ENCODE measurements at places on chromosomes 11 and 22. TPM values are rescaled to one million over a fixed set of nuclear protein-coding genes. Genes with fewer than 3 reads are reported as not detected.

DNA sequence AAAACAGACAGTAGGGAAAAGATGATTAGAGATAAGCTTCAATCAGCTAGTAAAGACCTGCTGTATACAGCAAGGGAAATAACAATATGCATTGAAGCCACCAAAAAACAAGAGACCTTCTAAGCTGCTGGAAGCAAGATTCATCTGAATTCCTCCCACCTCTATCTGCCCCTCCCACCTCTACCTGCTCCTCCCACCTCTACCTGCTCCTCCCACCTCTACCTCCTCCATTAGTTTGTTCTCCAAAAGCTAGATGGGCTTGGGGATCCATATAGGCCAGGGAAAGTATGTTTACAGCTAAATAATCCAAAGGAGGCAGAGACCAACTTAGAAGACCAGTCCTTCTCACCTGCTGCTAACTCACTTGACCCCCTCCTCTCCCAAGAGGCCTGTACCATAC lies 33.2 kb downstream of the PAK1 start:
- DNase-seq = no peak
- H3K4me1 ChIP-seq = no peaks in the 10 kb centered on the region
- no peak overlapping the region for H3K4me3 ChIP-seq
- H3K27ac ChIP-seq = no peak overlapping the region
- H3K27me3 ChIP-seq = no peaks in the 10 kb centered on the region

- no peak overlapping the region for H3K27ac ChIP-seq
- DNase-seq = no peak
- H3K4me3 ChIP-seq = no peak overlapping the region
- H3K36me3 ChIP-seq = no peaks in the 10 kb centered on the region
Measured at GRCh38 chr11:131504199-131504949, 134.0 kb downstream of the NTM start.

GRCh38 chr11:123580557-123581275 lies 73.7 kb downstream of the SCN3B start:
- H3K4me1 ChIP-seq = peaks cover 9% of the 10 kb centered on the region
- DNase-seq = peak; percentile 78
- H3K27ac ChIP-seq = no peak overlapping the region
- peaks cover 2% of the 10 kb centered on the region for H3K36me3 ChIP-seq
- H3K27me3 ChIP-seq = peaks cover 2% of the 10 kb centered on the region

DNA sequence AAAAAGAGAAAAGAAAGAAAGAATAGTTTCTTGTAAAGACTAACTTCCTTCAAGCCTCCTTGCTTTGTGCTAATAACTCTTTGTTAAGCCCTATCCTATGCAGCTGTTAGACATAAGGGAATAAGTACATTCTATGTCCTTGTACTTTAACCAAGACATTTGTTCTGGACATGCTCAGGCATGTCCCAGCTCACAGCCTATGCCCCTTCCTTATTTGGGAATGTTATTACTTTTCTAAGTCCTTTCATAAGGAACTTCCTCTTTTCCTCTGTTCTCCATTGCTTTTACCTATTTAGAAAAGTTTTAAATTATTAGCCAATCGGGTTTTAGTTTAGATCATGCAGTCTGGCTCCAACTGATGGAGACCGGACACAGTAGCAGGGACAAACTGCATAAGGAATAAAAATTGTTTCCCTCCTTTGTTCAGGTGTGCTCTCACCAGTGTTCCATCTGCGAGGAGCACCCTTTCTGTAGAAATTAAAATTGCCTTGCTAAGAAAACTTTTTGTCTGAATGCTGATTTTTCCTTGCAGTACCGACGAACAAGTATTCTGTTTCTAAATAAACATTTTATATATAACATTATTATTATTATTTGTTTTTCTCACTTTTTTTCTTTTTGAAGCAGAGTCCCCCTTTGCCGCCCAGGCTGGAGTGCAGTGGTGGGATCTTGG lies 21.6 kb upstream of the SPINDOC start:
- no peaks in the 10 kb centered on the region for H3K4me1 ChIP-seq
- DNase-seq = no peak
- H3K27ac ChIP-seq = no peak overlapping the region
- no peak overlapping the region for H3K4me3 ChIP-seq

DNA sequence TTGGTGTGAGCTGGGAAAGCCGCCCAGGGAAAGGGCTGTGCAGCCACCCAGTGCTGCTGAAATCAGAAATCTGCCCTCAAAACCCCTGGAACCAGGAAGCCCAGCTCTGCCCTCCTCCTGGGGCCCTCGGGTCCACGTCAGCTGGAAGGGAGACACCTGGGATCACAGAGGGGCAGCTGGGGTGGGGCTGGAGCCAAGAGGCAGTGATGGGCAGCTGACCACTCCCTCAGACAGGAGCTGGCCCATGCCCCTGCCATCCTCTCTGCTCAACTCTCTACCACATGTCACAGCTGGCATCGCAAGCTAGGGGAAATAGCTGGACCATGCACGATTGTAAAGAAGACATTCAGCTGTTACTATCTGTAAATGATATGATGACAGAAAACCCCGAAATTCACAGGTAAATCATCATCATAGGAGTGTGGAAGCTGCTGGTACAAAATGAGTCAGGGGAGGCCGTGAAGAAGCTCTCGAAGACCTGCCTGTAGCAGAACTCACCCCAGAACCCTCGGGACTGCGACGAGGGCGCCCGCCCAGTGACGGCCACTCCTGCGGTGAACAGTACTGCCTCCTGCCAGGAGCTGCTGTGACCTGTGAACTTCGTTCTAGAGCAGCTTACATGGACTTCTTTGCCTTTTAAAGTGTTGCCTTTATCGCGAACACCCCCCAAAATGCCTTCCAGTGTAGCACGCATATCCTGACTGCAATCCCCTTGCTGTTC lies 55.9 kb downstream of the CERK start:
- peaks cover 38% of the 10 kb centered on the region for H3K4me1 ChIP-seq
- no peaks in the 10 kb centered on the region for H3K27me3 ChIP-seq

GRCh38 chr11:7858006-7858405 lies 61.3 kb upstream of the OR5P2 start:
- no peaks in the 10 kb centered on the region for H3K4me1 ChIP-seq
- no peak overlapping the region for H3K27ac ChIP-seq
- no peak for DNase-seq
- no peaks in the 10 kb centered on the region for H3K36me3 ChIP-seq

DNA sequence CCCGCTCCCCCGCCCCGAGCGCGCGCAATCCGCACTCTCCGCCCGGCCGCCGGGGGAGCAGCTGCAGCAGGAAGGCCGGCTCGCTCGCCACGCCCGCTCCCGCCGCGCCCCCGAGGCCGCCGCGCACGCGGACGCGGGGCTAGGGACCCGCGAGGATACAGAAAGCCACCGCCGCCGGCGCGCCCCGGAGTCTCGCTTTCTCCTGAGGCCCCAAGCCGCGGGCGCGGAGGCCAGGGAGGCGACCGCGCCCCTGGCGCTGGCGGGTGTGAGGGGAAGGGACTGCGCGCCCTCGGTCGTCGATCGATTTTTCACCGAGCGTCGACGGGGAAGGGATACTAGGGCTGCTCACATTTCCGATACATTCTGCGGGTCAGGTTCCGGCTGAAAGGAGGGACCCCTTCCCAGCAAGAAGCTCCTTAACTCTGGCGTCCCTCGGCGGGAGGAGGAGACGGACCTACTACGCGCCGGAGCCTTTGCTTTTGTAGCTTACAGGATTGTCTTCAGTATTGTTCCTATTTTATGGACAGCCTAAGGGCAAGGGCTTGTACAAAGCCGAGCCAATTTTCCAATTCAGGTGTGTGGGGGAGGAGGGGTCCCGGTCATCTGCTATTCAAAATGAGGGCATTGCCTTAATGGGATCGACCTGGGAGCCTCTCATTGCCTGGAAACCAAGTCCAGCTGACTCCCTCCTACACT lies 416 bp upstream of the GAB2 start:
- peak; percentile 71 for DNase-seq
- H3K27ac ChIP-seq = no peak overlapping the region
- H3K4me1 ChIP-seq = peaks cover 22% of the 10 kb centered on the region
- H3K36me3 ChIP-seq = peaks cover 1% of the 10 kb centered on the region
- peaks cover 37% of the 10 kb centered on the region for H3K27me3 ChIP-seq

- H3K27ac ChIP-seq = no peak overlapping the region
- H3K4me3 ChIP-seq = no peak overlapping the region
- peak; percentile 9 for DNase-seq
- H3K4me1 ChIP-seq = no peaks in the 10 kb centered on the region
- no peaks in the 10 kb centered on the region for H3K27me3 ChIP-seq
Measured at GRCh38 chr11:113806406-113806805, 26.8 kb downstream of the CLDN25 start.

DNA sequence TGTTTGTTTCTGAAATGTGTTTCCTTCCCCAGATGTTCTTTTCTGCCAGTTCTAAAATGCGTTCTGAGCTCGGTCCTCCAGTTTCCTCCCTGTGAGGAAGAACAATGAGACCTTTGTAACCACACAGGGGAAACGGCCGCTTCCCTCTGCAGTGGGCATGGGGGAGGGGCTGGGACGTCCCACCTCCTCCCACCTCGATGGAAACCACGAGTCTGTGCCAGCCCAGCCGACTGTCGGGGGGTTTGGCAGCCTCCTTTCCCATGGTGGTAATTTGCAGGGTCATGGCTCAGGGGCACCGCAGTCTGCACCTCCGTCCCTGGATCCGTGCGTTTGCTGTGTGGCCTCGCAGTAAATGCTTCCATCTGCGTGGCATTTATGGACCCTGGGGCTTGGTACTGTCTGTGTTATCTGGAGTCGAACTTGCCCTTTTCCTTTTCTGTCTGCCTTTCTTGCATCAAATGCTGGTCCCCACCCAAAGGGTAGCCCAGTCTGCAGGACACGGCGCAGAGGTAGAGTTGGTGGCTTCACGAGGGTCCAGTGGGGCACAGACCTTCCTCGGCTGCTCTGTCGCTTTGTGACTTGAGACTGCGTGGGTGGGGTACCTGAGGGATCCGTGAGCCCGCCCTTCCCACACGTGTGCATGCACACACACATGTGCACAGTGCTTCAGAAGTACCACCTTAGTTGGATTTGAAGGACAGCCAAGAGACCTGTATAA lies 16.1 kb downstream of the LRP5 start:
- peaks cover 61% of the 10 kb centered on the region for H3K4me1 ChIP-seq
- H3K27me3 ChIP-seq = no peaks in the 10 kb centered on the region
- H3K27ac ChIP-seq = no peak overlapping the region
- no peak overlapping the region for H3K4me3 ChIP-seq

The MRGPRE gene
- not detected for total RNA-seq

The TRIM66 gene
- total RNA-seq = 19.1 TPM
